ENCODE measurements at places on chromosomes 16 and 17.
A peak's percentile ranks its signal among the peaks of the same experiment; 100 is the strongest.

DNA sequence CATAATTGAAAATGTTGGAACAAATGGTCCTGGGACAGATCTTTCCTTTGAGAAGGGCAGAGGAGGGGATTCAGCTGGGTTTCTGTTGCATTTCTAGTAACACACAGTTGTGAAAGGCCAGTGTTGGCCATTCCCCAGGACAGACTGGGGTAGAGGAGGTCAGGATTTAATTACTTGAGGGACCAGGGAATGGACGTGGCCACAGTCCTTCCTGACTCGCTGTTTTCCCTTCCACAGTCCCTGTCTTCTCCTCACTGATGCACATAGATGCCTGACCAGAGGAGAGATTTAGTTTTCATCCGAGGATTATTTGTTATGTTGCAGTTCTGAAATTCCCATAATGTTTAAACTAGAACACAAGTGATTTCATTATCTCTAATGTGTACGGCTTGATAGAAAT is 25.2 kb upstream of the HEATR6 start:
- DNase-seq = no peak

- DNase-seq = no peak
These were observed 53.6 kb upstream of the ZC3H18 start for GRCh38 chr16:88516601-88517061.

GRCh38 chr17:48052956-48053757 is 5.0 kb downstream of the NFE2L1 start:
- peak; percentile 32 for DNase-seq

DNA sequence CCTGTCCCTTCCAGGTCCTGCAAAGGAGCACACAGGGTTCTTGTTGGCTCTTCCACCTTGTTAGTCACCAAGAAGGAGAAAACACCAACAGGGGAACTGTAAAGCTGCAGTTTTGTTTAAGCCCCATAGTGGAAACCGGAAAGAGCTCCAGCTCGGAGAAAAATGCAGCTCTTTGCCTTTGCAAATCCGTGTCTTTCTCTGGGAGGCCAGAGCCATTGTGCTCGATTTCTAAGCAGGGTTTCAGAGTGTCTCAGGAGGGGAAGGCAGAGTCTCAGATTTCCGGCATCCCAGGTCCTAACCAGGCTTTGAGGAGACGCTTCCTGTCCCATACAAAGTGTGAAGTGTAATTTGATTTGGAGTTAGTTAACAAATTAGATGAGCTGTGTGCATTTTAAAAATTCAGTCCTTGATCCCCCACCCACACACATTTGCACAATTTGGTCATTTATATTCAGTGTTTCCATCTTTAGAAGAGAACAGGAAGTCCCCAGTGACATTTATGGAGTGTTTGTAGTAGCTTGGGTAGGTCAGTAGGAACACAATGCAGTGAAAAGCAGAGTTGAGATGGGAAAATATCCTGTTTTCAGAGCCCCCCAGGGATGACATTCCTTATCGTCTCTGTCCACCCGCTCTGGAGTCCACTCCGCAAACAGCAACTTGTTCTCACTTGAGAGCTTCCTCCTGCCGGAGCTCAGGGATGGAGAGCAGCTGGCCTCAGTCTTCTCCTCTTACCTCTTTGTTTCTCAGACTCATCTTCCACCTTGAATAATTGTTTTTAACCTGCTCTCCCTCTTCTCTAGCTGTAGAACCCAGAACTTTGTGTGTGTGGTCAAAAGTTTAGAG is 331.9 kb downstream of the SEC14L1 start:
- DNase-seq = no peak

- no peak for DNase-seq
These were observed 71.3 kb upstream of the CDH5 start for GRCh38 chr16:66295213-66295612.

- no peak for DNase-seq
These were observed 1431.3 kb upstream of the CDH8 start for GRCh38 chr16:63467513-63467912.

DNA sequence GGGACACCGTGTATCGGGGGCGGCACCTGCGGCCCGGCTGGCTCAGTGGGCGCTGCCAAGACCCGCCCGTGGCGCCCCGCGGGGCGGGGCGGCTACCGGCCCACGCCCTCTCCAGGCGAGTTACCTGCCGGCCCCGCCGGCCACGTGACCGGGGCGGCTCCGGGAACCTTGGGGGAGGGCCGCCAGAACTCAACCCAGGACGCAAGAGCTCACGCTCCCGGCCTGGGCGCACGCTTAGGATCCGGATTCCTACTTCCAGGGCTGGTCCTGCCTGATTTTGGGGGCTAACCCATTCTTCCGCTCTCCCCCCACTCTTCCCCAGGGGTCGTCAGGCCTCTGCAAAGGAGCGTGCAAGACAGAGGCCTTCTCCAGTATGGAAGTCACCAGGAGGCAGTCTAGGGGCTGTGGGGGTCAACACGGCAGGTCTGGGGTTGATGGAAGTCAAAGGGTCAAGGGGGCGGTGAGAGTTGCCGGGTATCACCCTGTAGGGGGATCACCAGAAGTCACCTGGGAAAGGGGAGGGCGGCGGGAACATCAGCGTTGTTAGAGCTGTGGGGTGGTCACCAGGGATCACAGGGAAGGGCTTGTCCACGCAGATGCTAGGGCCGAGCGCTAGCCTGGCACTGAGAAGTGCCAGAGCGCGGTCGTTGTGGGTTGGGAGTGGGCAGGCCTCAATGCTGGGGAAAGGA is 354 bp upstream of the ESRP2 start:
- no peak for DNase-seq

GRCh38 chr16:4874666-4875065 is 27.4 kb downstream of the UBN1 start:
- DNase-seq = no peak

- DNase-seq = no peak
These were observed 2.4 kb downstream of the PFN1 start for GRCh38 chr17:4945944-4946280.

- no peak for DNase-seq
These were observed 178.3 kb downstream of the MAP2K6 start for GRCh38 chr17:69592692-69593350.

DNA sequence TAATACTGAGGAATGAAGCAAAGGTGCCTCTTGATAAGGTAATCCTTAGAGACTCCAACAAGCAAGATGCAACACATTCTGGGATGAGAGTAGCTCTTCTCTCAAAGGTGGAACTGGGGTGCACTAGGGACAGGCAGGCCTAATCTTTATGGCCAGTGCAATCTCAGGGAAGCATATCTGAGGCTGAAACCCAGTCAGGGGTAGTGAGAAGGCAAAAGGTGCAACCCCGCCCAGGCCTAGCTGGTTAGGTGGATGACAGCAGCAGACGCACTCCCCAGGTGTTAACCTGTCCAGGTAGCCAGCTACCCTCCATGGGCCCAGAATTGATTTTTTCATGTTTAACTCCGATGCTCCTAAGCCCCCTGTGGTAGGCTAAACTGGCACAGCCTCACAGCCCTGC is 9.9 kb upstream of the SLC46A1 start:
- DNase-seq = no peak

GRCh38 chr17:71084219-71084618 is 914.9 kb downstream of the KCNJ2 start:
- no peak for DNase-seq

DNA sequence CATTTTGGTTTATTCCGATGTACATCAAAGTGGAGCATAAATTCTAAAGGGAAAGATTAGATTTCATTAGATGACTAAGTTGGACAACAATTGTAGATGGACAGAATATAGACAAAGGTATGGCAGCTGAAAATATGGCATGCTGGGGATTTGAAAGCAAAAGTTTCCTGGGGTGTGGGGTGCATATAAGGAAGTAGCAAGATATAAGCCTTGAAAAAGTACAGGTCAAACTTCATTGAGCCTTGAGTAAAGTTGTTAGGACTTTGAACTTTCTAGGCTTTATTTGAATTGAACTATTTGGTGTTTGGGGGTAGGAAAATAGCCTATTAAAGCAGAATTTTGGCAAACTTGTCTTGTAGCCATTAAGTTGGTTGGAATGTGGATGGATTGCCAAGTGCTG is 75.8 kb upstream of the KCNJ16 start:
- DNase-seq = no peak

DNA sequence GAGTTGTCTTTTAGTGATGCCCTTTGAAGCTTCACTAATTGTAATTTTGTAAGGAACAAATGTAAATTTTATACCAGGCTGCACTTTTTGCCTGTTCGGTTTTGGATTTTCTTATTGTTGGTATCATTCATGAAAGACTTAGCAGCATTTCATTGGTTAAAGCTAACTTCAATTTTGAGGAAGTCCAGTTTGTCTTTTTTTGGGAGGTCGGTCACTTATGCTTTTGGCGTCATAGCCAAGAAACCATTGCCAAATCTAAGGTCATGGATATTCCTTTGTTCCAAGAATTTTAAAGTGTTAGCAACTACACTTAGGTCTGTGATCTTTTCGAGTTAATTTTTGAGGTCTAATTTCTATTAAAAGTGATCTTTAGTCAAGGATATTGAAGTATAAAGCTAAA is 77.1 kb downstream of the PRKCA start:
- DNase-seq = no peak

DNA sequence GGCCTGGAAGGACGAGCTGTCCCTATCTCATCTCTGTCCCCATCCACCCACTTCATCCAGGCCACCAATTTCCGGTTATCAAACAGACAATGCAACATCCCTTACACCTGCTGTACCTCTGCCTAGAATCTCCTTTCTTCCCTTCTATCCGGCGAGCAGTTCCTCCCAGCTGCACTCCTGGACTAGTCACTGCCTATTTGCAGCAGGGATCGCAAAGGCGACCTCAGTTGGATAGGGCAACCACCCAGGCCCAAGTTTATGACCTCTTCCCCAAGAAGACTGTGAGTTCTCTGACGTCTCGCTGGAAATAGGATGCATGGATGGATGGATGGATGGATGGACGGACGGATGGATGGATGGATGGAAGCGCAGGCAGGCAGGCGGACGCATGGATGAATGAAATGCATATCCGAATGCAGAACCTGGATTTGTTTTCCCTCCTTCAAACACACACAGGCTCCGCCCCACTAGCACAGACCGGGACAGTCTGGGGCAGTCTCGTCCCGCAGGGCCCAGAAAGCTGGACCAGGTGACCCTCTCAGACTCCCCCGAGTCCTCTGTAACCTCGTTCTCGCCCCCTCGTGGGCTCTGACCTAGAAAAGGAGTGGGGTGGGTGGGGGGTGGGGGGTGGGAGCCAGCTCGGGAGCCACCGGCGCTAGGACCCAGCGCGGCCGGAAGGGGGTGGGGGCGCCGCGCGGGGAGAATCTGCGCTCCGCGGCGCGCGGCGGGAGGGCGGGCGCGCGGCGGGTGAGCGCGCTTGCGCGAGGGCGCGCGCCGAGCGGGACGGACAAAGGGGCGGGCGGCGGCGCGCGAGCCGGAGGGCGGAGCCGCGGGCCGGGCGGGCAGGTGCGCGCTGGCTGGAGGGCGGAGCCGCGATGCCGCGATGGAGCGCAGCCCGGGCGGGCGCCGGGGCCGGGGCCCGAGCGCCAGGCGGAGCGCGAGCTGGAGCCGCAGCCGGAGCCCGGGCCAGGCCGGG is at the start of gene SBK1:
SBK1 (plus strand) TSS at position 875 of the 976 bp plus-strand sequence. CDS start 24,867 bp downstream, outside the sequence.
- DNase-seq = peak; percentile 61

DNA sequence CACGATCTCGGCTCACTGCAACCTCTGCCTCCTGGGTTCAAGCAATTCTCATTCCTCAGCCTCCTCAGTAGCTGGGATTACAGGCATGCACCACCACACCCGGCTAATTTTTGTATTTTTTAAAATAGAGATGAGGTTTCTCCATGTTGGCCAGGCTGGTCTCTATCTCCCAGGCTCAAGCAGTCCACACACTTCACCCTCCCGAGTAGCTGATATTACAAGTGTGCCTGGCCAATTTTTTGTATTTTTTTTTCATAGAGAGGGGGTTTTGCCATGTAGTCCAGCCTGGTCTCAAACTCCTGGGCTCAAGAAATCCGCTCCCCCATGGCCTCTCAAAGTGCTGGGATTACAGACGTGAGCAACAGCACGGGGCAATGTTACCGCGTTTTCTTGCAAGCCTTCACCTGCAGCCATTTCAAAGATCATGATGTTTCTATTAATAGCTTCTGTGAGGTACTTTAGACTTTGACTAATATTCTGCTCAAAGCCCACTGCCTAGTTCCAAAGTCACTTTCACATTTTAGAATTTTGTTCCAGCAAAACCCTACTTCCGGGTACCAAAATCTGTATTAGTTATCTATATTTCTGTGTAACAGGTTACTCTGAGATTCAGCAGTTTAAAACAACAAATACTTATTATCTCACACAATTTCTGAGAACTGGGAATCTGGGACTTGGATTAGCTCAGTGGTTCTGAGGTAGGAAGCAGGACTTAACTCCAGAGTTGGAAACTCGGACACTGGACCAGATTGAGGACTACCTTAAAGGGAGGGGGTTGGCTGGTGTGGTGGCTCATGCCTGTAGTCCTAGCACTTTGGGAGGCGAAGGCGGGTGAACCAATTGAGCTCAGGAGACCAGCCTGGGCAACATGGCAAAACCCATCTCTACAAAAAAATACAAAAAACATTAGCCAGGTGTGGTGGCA is 12.0 kb upstream of the MED13 start:
- DNase-seq = no peak

- no peak for DNase-seq
These were observed 804.4 kb upstream of the RBFOX1 start for GRCh38 chr16:6528217-6528616.

- DNase-seq = peak; percentile 88
These were observed 13.0 kb downstream of the CA10 start for GRCh38 chr17:52145476-52145875.

GRCh38 chr16:23048164-23048563 is 101.1 kb downstream of the USP31 start:
- no peak for DNase-seq

DNA sequence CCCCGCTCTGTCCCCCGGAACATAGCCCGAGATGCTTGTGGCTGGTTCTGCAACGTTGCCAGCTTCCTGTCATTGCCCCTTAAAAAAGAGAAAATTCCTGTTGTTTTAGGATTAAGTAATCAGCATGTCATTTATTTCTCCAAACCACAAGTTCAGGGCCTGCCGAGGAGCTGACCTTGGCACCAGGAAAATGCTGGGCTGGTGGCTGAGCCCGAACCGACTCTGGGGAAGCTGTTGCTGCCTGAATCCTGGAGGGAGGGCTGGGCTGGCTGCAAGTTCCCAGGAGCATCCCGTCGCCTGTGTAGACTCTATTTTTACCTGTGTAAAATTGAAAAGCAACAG is 130.9 kb upstream of the FOXF1 start:
- no peak for DNase-seq

DNA sequence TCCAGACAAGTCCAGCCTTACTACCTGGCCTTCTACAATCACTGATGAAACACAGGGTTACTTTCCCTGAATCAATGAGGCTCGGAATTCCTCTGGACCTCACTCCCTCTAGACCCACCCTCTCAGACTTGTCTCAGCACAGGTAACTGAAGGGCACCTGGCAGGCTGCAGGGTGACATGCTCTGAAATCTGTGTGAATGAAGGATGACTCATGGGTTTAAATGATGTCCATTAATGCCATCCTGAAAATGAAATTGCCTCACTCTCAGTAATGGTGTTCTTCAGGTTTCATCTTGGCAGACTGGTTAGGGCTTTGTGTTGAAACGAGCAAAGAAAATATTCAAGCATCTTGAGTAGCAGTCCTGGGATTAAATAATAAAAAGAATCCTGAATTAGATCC is 134.4 kb downstream of the MAF start:
- DNase-seq = no peak
